ENCODE measurements at places on chromosomes 13 and 19. TPM values are rescaled to one million over a fixed set of nuclear protein-coding genes. Genes with fewer than 3 reads are reported as not detected.

- H3K4me1 ChIP-seq: peaks cover 20% of the 10 kb centered on the region
- H3K36me3 ChIP-seq: no peaks in the 10 kb centered on the region
- H3K4me3 ChIP-seq: no peak overlapping the region
- no peaks in the 10 kb centered on the region for H3K27me3 ChIP-seq
- no peak overlapping the region for H3K27ac ChIP-seq
Measured at GRCh38 chr19:18426416-18426767, 7.2 kb downstream of the SSBP4 start.

DNA sequence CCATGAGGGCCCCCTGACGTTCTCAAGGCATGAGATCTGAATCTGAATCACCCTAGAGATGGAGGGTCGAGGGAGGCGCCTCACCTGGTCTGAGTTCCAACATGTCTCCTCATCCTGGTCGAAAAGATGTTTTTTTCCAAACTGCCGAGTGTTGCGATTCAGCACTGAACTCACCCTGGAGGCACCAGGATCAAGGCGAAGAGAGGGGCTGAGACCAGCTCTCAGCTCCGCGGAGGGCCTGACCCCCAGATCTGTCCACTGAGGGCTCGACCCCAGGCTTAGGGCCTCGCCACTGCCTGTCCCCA, 555 bp downstream of the NR2C2AP start:
- DNase-seq: no peak
- H3K27ac ChIP-seq: peak overlapping the region; percentile 45
- peaks cover 21% of the 10 kb centered on the region for H3K36me3 ChIP-seq
- no peaks in the 10 kb centered on the region for H3K27me3 ChIP-seq
- no peak overlapping the region for H3K4me3 ChIP-seq
- peaks cover 7% of the 10 kb centered on the region for H3K4me1 ChIP-seq

GRCh38 chr13:52983836-52984235, 44.8 kb upstream of the OLFM4 start:
- no peak overlapping the region for H3K27ac ChIP-seq
- H3K36me3 ChIP-seq: no peaks in the 10 kb centered on the region
- no peaks in the 10 kb centered on the region for H3K27me3 ChIP-seq

DNA sequence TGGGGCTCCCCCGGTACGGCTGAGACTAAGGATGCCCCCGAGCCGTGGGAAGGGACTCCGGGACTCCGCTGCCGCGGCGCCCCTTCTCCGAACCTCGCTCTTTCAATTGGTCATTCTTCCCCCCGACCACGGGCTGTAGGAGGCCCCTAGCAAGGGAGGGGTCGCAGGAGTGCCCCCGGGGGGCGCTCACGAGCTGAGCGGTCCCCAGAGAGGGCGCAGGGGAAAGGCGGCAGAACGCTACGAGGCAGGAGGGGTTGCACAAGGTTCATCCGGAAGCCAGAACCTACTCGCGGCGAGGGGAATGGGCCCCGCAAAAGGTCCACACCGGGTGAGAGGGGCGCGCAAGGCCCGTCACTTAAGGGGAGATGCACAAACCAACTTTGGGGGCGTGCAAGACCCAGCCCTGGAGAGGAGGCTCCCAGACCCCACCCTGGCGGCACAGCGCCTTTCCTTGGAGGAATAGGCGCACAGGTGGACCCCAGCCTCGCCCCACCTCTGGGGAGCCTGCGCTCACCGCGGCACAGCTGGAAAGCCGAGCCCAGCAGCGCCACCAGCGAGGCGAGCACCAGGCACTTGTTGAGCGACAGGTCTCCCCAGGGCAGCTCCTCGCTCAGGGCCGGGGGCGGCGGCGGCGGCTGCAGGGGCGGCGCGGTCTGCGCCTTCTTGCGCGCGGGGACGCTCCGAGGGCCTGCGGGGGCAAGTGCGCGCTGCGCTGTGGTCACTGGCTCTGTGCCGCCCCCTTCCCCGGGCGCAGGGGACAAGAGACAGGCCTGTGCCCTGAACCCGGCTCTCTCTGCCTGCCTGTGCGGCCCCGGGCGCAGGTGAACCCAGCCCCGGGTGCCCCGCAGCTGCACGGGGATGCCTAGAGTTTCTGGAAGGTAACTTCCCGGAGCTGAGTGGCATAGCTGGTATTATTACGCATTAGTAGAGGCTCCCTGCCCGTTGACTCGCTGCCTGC, 2.8 kb downstream of the JSRP1 start:
- peaks cover 41% of the 10 kb centered on the region for H3K4me1 ChIP-seq
- H3K36me3 ChIP-seq: no peaks in the 10 kb centered on the region
- DNase-seq: no peak

DNA sequence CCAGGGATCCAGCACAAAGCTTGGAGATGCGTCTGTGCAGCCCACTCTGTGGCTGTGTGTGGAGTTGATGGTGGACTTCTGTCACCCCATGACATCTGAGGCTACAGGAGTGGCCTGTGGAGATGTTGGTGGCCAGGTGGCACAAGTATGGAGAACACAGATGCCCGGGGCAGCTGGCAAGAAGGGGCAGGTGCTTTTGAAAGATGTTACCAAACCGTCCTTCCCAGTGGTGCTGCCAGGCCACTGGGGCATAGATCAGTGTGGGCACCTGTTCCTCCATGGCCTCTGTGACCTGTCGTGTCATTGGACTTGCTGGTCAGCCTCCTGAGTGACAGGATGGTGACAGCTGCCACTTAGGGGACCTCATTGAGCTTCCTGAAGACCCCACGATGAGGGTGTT, 36.2 kb downstream of the KDM4B start:
- no peak for DNase-seq
- peaks cover 22% of the 10 kb centered on the region for H3K4me1 ChIP-seq
- no peak overlapping the region for H3K4me3 ChIP-seq
- no peaks in the 10 kb centered on the region for H3K27me3 ChIP-seq
- peak overlapping the region; percentile 63 for H3K27ac ChIP-seq
- no peaks in the 10 kb centered on the region for H3K36me3 ChIP-seq

DNA sequence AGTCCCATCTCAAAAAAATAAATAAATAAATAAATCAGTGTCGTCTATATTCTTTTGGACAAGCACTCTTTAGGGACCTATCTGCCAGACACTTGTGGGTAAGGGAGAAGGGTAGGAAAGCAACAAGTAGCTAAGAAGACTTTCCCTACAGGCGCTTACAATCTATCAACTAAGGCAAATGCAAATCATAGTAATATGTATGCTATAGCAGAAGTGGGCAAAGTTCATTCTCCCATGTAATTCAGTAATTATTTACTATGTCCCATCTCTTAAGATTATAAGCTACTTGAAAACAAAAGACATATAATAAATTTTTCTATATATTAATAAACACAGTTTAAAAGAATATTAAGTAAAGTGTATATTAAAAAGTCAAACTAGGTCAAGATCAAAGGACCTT, 16.5 kb downstream of the ELF1 start:
- no peak for DNase-seq
- H3K36me3 ChIP-seq: no peaks in the 10 kb centered on the region
- no peaks in the 10 kb centered on the region for H3K27me3 ChIP-seq
- no peak overlapping the region for H3K27ac ChIP-seq

- no peaks in the 10 kb centered on the region for H3K36me3 ChIP-seq
- no peak overlapping the region for H3K27ac ChIP-seq
- DNase-seq: peak; percentile 17
Measured at GRCh38 chr13:77833331-77833863, 85.2 kb downstream of the EDNRB start.

- no peak overlapping the region for H3K4me3 ChIP-seq
- H3K36me3 ChIP-seq: no peaks in the 10 kb centered on the region
- no peak overlapping the region for H3K27ac ChIP-seq
- H3K27me3 ChIP-seq: no peaks in the 10 kb centered on the region
- no peak for DNase-seq
Measured at GRCh38 chr13:65725006-65725405, 1505.1 kb downstream of the PCDH9 start.

DNA sequence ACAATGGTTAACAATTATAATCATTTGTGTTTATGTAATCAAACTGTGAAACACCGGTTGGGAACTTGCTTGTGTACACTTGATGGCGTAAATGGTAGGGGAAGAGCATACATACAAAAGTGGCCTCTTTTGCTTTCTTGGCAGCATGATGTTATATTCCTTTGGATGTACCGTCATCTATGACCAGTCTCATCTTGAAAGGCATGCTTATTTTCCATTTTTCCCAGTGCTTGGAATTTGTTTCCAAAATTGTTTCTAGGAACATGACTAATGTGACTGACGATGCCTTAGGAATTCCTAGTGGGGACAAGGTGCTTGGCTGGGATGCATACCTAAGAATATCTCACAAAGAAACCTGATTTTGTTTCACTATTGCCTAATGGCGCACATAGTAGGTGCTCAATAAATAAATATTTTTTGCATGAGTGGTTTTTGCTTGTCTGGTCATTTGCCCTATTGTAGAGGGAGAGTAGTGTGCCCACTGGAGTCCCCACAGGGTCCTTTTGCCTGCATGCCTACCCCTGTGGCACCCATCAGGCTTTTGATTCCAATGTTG, 45.5 kb downstream of the SAE1 start:
- no peak overlapping the region for H3K27ac ChIP-seq
- no peaks in the 10 kb centered on the region for H3K27me3 ChIP-seq
- no peaks in the 10 kb centered on the region for H3K36me3 ChIP-seq
- DNase-seq: no peak
- H3K4me1 ChIP-seq: no peaks in the 10 kb centered on the region

- no peaks in the 10 kb centered on the region for H3K27me3 ChIP-seq
- DNase-seq: no peak
- no peaks in the 10 kb centered on the region for H3K36me3 ChIP-seq
Measured at GRCh38 chr13:53694814-53695532, 666.4 kb downstream of the OLFM4 start.

DNA sequence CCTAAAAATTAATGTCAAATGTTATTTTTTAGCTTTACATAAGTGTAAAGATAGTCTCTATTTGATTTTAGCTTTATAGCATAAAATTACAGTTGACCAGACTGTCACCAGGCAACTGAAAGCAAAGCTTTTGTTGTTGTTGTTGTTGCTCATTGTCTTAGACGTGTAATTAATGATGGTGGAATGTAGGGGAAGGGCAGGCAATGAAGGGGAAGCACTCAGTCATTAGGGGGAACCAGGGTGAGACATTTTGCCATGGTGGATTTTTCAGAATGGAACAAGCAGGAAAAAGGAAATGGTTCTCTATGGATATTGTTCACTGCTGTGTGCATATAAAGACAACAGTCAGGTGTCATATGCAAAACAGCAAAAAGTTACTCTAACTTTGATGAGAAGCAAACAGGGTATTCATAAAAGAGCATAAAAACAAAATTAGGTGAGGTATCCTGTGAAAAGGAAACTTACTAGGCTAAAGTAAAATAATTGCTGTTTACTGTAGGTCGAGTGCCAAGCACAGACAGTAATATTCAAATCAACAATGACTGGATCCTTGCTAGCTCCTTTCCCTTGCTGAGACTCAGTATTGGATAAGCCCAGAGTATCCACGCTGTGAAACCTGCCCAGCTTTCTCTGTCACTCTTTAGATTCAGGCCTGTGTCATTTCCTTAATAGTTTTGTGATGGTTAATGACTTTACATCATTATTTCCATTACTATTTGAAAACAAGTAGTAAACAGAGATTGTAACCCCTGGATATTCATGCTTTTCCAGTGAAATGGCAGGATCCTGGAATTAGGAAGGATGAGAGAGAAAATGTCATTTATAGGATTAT, 110.5 kb downstream of the LRCH1 start:
- H3K27me3 ChIP-seq: no peaks in the 10 kb centered on the region
- no peak overlapping the region for H3K4me3 ChIP-seq
- H3K27ac ChIP-seq: no peak overlapping the region
- peaks cover 5% of the 10 kb centered on the region for H3K4me1 ChIP-seq

DNA sequence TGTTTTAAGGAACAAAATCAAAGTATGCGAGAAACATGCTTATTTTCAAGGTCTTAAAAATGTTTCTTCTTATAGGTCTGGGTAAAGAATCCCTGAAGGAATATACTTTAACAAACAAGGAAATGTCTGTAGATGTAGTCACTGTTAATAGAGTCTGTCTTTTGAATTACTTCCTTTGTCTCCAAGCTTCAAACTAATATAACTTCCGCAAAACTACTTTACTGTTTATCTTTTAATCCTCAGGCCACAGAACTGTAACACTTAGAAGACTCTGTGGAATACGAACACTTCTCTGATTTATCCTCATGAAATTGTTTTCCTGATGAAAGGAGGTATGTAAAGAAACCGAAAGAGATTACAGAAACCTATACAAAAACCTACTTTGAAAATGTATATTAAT, 316.0 kb downstream of the PCDH9 start:
- H3K36me3 ChIP-seq: no peaks in the 10 kb centered on the region
- H3K4me3 ChIP-seq: no peak overlapping the region
- H3K27ac ChIP-seq: no peak overlapping the region

GRCh38 chr13:88456151-88456550, 785.0 kb downstream of the SLITRK5 start:
- H3K4me1 ChIP-seq: no peaks in the 10 kb centered on the region
- H3K36me3 ChIP-seq: no peaks in the 10 kb centered on the region
- H3K27ac ChIP-seq: no peak overlapping the region
- H3K27me3 ChIP-seq: no peaks in the 10 kb centered on the region
- H3K4me3 ChIP-seq: no peak overlapping the region
- DNase-seq: no peak

DNA sequence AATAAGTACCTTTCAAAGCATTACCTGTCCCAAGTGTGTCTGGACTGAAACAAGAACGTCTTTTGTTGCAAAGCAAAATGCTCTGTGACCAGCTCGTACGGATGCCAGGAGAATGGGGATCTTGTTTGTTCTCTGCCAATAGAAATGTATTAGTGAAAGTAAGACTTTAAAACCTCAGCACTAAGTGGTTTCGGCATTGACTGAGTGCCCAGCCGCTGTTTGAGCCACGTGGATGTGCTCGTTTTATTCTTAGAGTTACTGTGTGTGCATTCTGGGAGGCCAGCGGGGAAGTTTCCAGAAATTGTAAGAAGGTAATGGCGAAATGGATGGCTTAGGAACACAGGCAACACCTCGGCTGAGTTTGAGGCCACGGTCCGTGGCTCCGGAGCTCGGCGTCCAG, 117.1 kb upstream of the USP29 start:
- no peaks in the 10 kb centered on the region for H3K36me3 ChIP-seq
- no peak overlapping the region for H3K4me3 ChIP-seq
- peaks cover 18% of the 10 kb centered on the region for H3K4me1 ChIP-seq
- H3K27me3 ChIP-seq: no peaks in the 10 kb centered on the region

DNA sequence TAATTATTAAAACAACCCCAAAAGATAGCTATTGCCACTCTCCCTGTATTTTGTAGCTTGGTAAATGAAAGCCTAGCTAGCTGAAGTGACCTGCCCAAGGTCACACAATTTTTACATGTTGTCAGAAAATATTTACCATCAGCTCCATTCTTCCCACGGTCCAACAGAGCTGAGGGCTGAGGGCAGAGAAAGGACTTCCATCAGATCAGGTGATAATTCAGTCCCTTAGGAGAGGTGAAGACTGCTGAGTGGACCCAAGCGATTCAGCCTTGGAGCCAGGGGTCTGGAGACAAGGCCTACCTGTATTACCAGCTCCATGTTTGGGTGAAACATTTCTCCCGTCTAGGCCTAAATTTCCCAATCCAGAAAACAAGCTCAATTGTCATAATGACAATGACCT, 149.5 kb upstream of the TSHZ3 start:
- no peak for DNase-seq
- no peak overlapping the region for H3K27ac ChIP-seq
- H3K27me3 ChIP-seq: no peaks in the 10 kb centered on the region
- no peak overlapping the region for H3K4me3 ChIP-seq
- H3K4me1 ChIP-seq: no peaks in the 10 kb centered on the region

GARIN5A gene
- total RNA-seq: 2.9 TPM

BRME1 gene
- 1.8 TPM for total RNA-seq

SUCLA2 gene
- total RNA-seq: 58.7 TPM

LPAR2 gene
- 0.95 TPM for total RNA-seq

MUC16 gene
- not detected for total RNA-seq

NRTN gene
- total RNA-seq: 12.0 TPM

ZNF443 gene
- 3.3 TPM for total RNA-seq

NCCRP1 gene
- not detected for total RNA-seq

ADGRE1 gene
- 0.28 TPM for total RNA-seq

Measured in adrenal gland (tissue), 19 donors.